Activated CD4-positive, alpha-beta T cell treated with anti-CD3 and anti-CD28 coated beads for 48 hours (primary cell): ENCODE measurements at places on chromosomes 12 and 14.
A peak's percentile ranks its signal among the peaks of the same experiment; 100 is the strongest.

- no peak for DNase-seq
These were observed 390.1 kb upstream of the PDE3A start for GRCh38 chr12:19978193-19978592.

- DNase-seq: no peak
These were observed 30.7 kb downstream of the FBRSL1 start for GRCh38 chr12:132520421-132521199.

GRCh38 chr14:99389174-99389826, 91.4 kb downstream of the SETD3 start:
- DNase-seq: peak; percentile 59

GRCh38 chr14:35292770-35293561, 784 bp downstream of the PSMA6 start:
- no peak for DNase-seq

- DNase-seq: peak; percentile 57
These were observed 92.9 kb downstream of the KSR2 start for GRCh38 chr12:117875744-117876435.

GRCh38 chr12:58931518-58931917, 11.2 kb upstream of the LRIG3 start:
- no peak for DNase-seq

- DNase-seq: peak; percentile 22
These were observed 34.3 kb upstream of the GAS2L3 start for GRCh38 chr12:100539202-100539601.

DNA sequence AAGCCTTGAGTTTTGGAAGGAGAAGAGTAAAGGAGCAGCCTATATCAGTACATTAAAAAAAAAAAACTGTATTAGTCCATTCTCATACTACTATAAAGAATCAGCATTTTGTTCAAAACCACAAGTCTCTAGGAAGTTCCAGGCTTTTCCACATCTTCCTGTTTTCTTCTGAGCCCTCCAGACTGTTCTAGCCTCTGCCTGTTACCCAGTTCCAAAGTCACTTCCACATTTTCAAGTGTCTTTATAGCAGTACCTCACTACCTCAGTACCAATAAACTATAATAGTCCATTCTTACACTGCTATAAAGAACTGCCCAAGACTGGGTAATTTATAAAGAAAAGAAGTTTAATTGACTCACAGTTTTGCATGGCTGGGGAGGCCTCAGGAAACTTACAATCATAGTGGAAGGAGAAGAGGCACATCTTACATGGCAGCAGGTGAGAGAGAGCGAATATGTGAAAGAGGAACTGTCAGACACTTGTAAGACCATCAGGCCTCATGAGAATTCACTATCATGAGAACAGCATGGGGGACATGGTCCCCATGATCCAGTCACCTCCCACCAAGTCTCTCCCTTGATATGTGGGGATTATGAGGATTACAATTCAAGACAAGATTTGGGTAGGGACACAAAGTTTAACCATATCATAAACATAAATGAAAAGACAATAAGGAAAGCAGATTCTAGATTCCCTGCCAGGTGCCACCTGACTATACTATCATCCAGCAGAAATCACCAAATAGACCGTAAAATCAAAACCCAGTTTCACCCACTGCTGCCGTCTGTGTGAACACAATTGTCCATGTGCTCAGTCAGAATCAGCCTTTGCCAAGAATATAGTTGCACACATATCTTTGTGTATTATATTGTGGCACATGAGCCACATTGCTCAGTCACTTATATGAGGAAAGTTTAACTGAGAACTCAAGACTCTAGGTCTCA, 27.8 kb downstream of the TOGARAM1 start:
- DNase-seq: no peak

DNA sequence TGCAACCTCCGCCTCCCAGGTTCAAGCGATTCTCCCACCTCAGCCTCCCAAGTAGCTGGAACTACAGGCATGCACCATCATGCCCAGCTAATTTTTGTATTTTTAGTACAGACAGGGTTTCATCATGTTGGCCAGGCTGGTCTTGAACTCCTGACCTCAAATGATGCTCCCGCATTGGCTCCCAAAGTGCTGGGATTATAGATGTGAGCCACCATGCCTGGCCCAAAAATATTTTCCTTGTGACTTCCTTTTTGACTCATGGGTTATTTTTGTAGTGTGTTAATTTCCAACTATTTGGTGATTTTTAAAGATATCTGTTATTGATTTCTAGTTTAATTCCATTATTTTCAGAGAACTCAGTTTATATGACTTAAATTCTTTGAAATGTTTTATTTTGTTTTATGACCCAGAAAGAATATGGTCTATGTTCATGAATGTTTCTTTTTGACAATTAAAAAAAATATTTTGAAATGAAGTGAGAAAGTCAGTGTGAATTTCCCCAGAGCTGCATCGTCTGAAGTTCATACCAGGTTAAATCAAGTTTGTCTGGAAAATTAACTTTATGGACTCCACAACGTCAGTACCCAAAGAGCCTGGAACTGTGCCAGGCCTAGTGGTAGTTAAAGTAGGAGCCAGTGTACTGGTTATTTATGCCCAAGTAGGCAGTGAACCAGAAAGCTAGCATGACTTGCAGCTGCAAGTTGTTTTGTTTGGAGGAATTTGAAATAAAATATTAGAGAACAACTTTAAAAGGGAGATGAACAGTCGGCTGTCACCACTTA, 2.8 kb upstream of the CDKL1 start:
- no peak for DNase-seq

- DNase-seq: no peak
These were observed 40.2 kb upstream of the BCL7A start for GRCh38 chr12:121981456-121981855.

GRCh38 chr14:93974833-93975232, 1.5 kb downstream of the ASB2 start:
- DNase-seq: no peak

GRCh38 chr12:65657635-65658034, 166.6 kb upstream of the HMGA2 start:
- no peak for DNase-seq

GRCh38 chr12:2009623-2010022, 5.4 kb upstream of the DCP1B start:
- DNase-seq: no peak

- DNase-seq: no peak
These were observed 6.6 kb upstream of the RAB3IP start for GRCh38 chr12:69732088-69732487.

GRCh38 chr14:73245480-73246325, 8.4 kb downstream of the PAPLN start:
- DNase-seq: peak; percentile 54

DNA sequence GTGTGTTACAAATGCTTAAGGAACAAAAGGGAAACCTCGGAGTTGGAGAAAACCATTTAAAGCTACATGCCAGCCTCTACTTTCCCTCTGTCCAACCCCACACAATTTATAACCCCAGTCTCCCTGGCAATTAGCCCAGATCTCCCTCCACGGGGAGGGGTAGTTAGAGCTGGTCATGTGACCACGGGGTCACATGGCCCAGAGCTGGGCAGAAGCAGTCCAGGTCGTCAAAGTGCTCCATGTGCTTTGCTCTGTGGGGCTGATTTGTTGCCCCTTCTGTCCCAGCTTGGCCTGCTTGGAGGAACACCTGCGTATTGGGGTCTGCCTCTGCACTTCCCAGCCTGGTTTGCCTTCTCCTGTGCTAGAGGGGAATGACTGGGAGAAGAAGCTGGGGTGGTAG, 219.1 kb downstream of the RBM19 start:
- DNase-seq: no peak

DNA sequence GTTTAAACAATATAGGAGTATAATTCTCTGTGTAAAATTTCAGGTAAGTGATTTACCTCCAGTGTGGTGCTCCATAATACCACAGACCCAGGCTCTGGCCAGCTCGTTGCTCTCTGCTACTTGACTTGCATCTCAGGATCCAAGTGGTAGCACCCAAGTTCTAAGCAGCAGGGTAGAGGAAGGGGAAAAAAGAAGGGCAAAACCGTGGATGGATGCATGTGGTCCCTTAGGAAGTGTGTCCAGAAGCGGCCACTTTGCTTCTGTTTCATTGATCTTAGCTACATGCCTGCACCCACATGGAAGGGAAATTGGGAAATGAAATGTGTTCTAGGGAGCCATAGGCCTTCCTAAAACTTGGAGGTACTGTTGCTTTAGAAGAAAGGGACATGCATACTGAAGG, 48.6 kb upstream of the HMGA2 start:
- DNase-seq: no peak

GRCh38 chr12:101697930-101698799, 725 bp downstream of the CHPT1 start:
- peak; percentile 11 for DNase-seq

DNA sequence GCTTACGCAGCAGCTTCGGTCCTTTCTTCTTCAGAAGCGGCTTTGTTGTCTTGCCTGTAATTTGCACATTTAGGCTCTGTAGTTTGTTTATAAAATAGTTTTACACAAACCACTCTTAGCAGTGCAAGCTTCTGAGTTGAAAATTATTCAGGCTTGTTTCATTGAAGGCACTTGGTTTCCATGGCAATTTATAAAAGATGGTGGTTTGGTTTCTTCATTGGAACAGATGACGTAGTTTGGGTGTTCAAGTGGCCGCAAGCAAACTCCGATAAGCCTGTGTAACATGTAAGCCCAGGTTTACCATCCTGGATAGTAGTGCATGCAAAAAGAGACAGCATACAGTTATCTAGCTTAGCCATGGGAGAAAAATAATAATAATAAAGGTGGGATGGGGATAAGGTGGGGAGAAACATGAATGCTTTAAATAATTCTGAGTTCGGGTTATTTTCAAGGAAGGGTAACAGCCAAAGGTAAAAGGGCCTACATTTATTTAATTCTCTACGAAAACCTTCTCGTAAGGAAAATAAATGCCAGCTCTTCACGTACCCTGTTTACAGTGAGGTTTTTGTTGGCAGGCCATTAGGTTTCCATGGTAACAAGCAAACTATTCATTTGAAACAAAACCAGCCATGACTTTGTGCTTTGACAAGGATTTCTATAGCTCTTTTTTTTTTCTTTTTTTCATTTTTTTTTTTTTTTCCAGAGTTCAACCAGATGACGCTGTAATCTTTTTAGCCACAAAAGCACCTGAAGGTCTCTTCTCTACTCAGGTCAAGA, 189.6 kb upstream of the RPL10L start:
- no peak for DNase-seq

GRCh38 chr14:102962111-102962627, 39.7 kb downstream of the AMN start:
- no peak for DNase-seq

DNA sequence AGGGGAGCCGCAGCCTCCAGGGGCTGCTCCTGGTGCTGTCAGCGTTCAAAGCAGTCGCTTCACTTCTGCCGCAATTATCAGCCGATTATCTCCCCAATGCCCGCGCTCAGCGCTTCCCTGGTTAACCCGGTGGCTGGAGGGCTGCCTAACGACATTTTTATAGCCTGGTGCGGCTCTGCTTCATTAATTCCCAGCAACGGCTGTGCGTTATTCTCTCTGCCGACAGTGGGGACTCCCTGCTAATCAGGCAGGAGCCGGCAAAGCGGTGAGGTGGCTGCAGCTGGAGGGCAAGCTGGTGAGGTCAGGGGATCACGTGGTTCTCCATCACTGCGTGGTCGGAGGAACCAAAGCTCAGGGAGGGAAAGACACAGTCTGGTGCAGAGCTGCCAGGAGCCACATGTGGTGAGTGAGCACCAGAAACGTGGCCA, 62.9 kb downstream of the GLRX5 start:
- DNase-seq: peak; percentile 17

- no peak for DNase-seq
These were observed 108.6 kb downstream of the KTN1 start for GRCh38 chr14:55688566-55688965.

GRCh38 chr12:1122786-1123185, 131.8 kb downstream of the ERC1 start:
- no peak for DNase-seq

- no peak for DNase-seq
These were observed 40.7 kb downstream of the WDR20 start for GRCh38 chr14:102180248-102180998.

GRCh38 chr12:57165741-57166140, 18.3 kb upstream of the LRP1-AS start:
- no peak for DNase-seq
